ENCODE measurements at places on chromosomes 1 and 21.
A peak's percentile ranks its signal among the peaks of the same experiment; 100 is the strongest.

GRCh38 chr1:209168204-209168603, 415.3 kb upstream of the CAMK1G start:
- no peak for DNase-seq

- DNase-seq, result no peak
Observed at GRCh38 chr21:46207006-46207919, 21.3 kb downstream of the LSS start.

- DNase-seq, result no peak
Observed at GRCh38 chr1:182381962-182382819, 9.4 kb downstream of the GLUL start.

GRCh38 chr1:22398656-22399420, 52.8 kb upstream of the ZBTB40 start:
- DNase-seq, result no peak

DNA sequence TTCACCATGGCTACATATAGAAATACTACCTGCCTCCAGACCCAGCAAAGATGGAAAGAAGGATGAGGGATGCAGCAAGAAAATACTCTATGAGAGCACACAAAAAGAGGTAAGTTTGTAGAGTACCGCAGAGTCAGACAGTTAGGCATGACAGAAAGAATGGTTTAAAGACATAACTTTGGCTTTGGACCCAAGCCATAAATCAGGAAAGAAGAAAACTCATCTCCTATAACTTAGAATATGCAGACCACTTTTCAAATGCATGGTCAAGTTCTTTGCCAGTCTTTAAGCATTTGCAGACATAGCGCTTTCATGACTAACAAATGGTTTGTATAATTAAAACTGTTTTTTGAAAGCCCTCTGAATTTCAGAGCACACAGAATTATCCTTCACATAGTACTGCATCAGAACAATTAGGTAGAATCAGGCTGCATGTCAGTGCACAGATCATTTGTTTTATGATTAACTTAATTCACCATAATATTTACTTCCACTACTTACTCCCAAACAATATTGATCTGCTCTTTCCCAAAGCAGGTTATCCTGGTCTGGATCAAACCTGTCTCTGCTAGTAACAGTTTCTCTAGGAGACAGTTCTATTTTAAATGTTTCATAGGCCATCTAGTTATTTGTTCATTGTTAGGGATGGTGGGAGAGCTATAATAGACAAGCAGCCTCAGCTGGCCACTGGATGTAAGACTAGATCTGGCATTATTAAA, 280.7 kb upstream of the NR5A2 start:
- DNase-seq, result no peak

DNA sequence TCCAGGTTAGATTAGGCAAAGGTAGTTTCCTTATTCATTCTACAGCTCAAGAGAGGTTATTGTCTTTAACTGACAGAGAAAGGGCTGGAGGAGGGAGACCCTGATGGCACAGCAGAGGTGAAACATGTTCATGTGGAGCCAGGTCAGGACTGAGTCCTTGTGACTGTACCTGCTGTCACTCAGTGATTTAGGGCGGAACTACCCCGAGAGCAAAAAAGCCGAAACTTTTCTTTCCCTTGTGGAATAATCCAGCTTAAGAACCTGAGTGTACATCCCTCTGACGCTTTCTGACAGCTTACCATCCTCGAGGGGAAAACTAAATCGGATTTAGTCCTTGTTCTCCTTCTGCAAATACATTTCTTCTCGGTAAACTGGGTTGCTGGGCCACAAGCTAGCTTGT, 273.2 kb downstream of the BACH1 start:
- DNase-seq, result no peak

- DNase-seq, result no peak
Observed at GRCh38 chr21:25385911-25386474, 221.3 kb downstream of the MRPL39 start.

GRCh38 chr1:2160451-2161300, 33.9 kb downstream of the FAAP20 start:
- DNase-seq, result no peak

- DNase-seq, result no peak
Observed at GRCh38 chr1:83691953-83692500, 306.9 kb downstream of the TTLL7 start.

DNA sequence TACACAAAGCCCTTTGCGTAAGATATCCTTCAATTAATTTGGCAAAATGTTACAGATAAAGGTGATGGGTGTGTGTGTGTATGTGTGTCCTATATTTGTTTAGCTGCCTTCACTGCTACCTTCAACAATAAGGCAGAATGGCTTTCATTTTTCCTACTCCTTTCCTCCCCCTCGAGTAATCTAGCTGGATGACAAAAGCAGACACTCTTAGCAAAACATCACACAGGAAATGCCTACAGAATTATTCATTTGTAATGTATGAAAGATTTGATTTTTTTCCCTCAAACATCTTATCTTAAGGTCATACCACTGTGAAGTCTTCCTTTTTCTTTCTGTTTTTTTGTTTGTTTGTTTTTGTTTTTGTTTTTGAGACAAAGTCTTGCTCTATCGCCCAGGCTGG, 10.6 kb downstream of the PTPN22 start:
- DNase-seq, result no peak

- DNase-seq, result no peak
Observed at GRCh38 chr1:32549616-32550015, 10.4 kb downstream of the ZBTB8A start.

DNA sequence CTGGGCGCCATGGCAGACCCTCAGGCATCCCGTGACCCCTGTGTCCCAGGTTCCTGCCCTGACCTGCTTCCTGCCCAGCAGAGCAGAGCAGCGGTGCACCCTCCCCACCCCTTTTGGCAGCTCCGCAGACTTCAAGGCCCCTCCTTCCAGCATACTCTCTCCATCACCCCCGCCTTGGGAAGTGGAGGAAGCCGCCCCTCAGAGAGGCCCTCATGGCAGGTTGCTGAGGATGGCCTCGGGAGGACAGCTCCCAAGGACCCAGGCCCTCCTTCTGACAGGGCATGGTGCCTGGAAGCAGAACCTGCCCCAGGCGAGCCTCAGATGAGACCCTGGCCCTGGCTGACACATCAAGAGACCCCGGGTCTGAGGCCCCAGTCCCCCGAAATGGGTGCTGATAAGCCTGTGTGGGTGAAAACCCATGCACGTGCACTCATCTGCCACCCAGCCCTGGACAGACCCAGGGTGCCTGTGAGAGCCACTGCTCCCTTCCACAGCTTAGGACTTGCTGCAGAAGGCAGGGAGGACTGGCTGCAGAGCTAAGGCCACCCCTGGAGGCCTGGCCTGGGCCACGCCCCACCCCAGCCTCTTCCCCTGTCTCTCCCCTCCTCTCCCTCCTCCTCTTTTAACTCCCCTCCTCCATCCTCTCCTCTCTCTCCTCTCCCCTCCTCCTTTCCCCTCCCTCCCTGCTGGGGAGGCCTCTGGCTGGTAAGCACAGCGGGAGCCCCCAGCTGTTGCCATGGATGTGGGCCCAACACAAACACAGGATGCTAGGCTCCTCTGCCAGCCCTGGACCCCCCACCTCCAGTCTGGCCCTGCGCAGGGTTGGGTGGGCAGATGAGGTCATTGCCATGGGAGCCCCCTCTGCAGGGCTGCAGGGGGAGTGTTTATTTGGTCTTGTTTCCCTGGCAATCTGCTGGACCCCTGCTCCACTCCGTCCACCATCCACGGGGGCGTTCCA, 33.7 kb downstream of the WNT9A start:
- DNase-seq, result no peak

GRCh38 chr1:232305050-232305449, 324.9 kb downstream of the SIPA1L2 start:
- DNase-seq, result no peak

DNA sequence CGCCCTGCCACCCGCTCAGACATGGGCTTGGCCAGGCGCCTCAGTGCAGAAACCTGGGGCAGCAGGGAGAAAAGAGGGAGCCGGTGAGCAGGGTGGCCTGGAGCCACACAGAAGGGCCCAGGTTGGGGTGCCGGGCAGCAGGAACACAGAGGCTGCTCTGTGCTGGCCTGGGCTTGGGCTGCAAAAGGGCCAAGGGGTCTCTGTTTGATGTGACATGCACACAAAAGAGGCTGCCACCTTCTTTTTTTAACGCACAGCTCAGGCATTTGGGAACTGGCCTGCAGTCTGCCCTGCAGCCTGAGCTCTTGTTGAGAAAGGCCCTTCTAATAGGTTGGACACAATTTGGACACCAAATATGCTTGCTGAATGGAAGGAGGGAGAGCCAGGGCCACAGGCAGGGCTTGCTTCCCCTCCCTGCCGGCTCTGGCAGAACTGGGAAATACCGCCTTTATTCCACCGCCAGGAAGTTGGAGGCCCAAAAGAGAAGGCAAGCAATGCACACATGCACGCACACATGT, 32.4 kb downstream of the KIF21B start:
- DNase-seq, result no peak

- DNase-seq, result no peak
Observed at GRCh38 chr1:186194107-186194756, 180.8 kb downstream of the TPR start.

- DNase-seq, result no peak
Observed at GRCh38 chr21:18725653-18726052, 322.1 kb upstream of the TMPRSS15 start.

DNA sequence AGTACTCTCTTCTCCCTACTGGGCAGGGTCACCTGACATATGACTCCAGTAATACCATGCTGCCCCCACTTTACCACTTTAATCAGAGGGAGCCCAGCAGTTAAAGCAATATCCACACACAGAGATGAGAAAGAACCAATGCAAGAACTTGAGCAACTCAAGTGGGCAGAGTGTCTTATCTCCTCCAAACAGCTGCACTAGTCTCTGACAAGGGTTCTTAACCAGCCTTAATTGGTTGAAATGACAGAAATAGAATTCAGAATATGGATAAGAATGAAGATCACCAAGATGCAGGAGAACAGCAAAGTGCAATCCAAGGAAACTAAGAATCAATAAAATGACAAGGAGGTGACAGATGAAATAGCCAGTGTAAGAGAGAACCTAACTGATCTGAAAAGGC, 91.0 kb downstream of the KCNT2 start:
- DNase-seq, result no peak

DNA sequence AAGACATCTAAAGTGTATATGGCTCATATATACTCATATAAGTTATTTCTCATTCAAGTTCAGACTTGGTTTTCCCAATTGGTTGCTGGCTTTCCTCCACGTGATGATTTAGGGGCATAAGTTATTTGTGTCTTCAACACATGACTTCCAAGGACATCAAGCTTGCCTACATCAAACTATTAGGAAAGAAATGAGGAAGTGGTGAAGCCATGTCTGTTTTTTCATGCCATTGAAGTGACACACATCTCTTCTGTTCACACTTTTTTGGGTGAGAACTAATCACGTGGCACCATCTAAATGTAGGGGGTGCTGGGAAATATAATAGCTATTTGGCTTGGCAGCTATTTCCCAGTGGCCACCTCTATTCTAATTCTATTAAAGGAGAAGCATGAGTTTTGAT, 282.1 kb downstream of the OMA1 start:
- no peak for DNase-seq

DNA sequence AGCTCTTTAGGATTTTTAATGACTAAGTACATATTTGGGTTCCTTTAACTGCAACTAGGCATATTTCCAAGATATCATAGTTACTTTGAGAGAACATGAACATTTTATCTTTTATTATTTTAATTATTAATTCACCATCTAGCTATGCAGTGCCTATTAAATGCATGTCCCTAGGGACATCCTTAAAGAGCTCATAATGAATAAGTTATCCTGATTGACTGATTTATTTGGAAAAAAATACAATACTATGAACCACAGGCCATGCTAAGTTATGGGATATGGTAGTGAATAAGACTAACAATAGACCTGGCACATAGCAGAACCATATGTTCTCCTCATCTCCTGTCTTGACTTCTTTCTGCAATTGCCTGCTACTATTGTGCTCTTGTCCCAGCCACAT, 16.4 kb upstream of the C1orf105 start:
- DNase-seq, result no peak

GRCh38 chr1:77948841-77949424, 29.9 kb downstream of the FUBP1 start:
- DNase-seq, result no peak

DNA sequence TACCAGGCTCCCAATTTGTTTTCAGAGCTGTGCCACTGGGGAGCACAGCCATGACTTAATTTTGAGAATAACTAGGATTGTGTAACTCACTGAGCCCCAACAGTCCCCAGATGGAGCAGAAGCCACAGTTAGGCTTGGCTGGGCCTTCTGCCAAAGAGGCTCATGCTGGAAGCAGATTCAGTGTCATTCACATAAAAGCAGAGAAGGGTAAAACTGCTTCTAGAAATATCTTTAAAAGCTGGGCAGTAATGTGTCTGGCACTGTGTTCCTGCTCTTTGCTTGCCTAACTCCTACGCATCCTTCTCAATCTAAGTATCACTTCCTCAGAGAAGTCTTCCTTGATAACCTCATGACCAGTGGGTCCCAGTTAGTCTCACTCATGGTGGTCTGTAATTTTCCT, 20.3 kb downstream of the STK40 start:
- peak; percentile 9 for DNase-seq

- DNase-seq, result no peak
Observed at GRCh38 chr1:207470927-207471326, 16.8 kb downstream of the CR2 start.

- no peak for DNase-seq
Observed at GRCh38 chr1:36007741-36008140, 76.2 kb upstream of the TEKT2 start.

GRCh38 chr1:24384251-24385090, 29.1 kb downstream of the STPG1 start:
- no peak for DNase-seq

GRCh38 chr1:31364561-31365250, 8.2 kb downstream of the FABP3 start:
- DNase-seq, result no peak

- no peak for DNase-seq
Observed at GRCh38 chr1:221376286-221376685, 365.6 kb downstream of the DUSP10 start.

- no peak for DNase-seq
Observed at GRCh38 chr1:178278916-178279686, 185.2 kb downstream of the RASAL2 start.

- peak; percentile 26 for DNase-seq
Observed at GRCh38 chr1:67052741-67053534, 1.0 kb downstream of the SLC35D1 start.

DNA sequence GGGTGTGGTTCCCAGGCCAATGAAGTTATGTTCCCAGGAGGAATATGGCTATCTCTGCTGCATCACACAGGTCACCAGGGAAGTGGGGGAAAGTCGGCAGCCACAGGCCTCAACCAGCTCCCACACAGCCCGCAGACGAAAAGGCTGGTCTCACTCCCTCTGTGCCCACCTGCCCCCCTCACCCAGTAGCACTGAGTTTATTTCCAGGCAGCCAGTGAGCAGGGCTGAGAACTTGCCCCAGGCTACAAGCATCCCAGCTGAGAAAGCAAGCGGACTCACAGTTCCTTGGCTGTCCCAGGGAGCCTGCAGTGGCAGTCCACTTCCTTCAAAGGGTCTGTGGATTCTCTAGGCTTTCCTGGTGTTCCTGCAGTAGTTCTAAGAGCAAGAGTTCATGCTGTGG, 68.9 kb downstream of the SLC5A9 start:
- no peak for DNase-seq

- DNase-seq, result no peak
Observed at GRCh38 chr1:243623841-243624240, 226.2 kb downstream of the AKT3 start.
